NCI-H187 (cell line): ENCODE measurements at places on chromosomes 3 and 15.

DNA sequence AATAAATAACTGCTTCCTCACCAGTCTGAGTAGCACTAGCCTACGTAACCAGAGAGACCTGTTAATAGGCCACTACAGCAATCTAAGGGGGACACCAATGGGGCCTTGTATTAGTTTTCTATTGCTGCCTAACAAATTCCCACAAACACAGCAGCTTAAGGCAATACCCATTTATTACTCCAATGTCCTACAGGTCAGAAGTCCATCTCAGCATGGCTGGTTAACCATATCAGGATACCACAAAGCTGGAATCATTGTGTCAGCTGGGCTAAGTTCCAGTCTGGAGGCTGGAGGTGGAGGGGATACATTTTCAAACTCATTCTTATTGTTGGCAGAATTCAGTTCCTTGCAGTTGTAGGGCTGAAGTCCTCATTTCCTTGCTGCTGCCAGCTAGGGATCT is 331.9 kb downstream of the ULK4 start:
- no peak for DNase-seq

GRCh38 chr3:182717216-182717615 is 76.1 kb upstream of the ATP11B start:
- no peak for DNase-seq

DNA sequence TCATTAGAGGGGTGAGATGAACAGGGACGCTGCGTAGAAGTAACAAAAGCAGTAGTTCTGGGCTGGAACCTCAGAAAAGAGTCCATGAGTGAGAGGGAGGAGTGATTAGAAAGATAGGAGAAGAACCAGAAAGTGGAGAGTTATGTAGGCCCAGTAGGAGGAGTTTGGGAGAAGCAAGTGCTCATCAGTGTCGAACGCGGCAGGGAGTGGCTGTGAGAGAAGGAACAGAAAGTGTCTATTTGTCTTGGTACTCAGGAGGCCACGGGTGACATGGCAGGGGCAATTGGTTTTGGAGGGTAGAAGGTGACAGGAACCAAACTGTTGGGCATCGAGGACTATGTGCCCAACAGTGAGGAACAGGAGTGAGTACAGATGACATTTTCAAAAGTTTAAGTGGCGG is 1.3 kb upstream of the INSYN1 start:
- DNase-seq: no peak

GRCh38 chr15:100794008-100794407 is 85.6 kb upstream of the ALDH1A3 start:
- DNase-seq: no peak

DNA sequence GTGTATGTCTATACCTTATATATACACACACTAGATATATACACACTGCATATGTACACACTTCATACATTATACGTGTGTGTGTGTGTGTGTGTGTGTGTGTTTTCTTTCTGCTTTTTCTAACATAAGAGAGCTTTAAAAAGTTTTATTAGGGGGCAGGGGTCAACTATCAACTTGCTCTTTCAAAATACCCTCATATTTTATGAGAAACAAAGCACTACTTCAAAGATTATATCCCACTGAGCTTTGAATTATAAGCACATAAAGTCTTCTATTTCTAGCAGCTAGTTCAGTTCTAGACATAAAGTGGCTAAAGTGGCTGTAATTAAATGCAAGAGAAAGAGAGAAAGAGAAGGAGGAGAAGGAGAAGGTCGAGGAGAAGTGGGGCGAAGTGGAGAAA is 1361.3 kb downstream of the ZPLD1 start:
- no peak for DNase-seq

- DNase-seq: no peak
Observed at GRCh38 chr15:47720555-47720954, 3.2 kb downstream of the SEMA6D start.

DNA sequence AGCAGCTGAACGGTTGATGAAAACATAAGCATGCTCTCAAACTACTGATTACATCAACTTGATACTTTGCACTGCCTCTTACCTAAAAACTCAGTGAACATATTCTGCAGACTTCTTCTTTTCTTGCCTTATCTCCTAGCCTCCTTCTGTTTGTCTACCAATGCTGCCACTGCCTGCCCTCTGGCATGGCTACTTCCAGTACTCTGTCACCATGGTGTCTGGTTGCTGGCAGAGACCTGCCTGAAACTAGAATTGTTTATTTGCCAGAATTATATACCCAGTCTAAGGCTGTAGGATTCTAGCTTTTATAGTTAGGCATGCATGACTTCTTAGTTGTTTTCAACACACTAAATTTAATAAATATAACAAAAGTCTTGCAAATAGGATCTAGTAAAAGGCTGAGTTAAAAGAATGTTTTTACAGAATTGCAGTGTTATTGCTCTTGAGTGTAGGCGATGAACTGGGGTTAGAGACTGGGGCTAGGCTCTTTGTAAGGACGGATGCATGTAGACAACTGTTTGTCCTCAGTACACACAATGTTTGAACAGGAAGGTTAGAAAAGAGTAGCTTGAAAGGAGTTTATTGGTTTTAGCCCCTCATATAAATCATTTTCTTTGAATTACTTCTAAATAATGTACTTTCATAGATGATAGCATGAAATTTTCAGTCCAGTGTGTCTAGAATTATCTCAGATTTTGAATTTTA is 116.3 kb downstream of the KCNAB1 start:
- DNase-seq: no peak

DNA sequence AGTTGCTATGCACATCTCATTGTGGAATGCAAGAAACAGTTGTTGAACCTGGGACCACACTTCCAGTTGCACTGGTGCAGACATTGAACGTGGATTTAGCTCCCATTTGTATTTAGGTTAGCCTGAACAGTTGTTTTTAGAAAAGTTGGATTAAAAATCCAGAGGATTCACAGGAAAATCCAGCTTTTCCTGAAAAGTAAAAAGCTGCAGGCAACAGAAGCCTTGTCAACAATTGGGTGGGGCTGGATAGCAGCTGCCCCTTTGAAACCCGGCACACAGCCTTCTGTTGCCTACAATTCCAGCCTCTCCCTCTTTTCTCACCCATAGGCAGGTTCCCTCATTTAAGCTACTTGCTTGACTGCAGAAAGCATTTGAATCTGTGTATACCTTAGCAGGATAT is 165.3 kb upstream of the TBL1XR1 start:
- DNase-seq: no peak

DNA sequence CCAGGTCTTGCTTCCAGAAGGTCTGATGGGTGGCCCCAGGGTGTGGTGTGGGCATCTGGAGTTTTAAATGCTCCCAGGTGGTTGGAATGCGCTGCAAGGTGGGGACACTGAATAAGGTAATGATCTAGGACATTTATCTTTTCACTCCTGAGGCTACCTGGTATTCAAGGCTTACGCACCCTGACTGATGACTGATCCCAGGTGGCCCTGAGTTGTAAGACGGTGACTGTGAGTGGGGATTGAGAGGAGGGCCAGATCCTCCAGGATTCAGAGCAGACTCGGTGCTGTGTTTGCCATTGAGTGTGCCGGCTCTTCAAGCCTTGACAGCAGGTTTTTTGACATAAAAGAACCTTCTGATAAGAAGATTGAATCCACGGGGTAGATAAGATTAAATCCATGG is 40.3 kb downstream of the SLC6A20 start:
- no peak for DNase-seq

DNA sequence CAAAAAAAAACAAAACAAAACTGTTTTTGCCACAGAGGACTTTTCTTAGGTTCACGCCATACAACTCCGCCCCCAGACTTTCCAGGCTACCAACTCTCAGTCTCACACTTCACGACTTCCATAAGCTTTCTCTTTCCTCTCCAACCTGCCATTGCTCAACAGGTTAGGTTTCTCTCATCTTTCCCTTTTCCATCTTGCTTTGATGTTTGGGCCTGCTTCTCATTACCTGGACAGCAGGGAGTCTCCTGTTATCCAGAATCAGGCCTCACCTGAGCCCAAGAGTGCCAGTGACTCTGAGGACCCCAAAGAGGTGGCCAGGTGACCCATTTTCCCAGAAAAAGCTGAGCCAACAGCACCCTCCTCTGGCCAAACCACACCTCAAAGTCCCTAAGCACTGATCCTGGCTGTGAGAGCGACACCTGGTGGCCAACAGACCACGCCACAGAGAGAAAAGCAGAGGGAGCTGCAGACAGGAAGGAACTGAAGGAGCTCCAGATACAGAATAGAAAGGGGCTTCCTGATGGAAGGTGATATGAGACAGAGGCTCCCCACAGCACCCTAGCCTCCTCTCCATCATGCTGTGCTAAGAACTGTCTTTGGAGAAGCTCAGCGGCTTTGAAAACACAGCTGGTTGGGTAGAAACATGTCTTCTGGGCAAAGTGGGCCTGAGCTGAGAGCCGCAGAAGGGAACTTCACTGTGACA is 4.0 kb downstream of the CCDC51 start:
- DNase-seq: peak; percentile 46

GRCh38 chr3:87246662-87247429 is 19.7 kb downstream of the CHMP2B start:
- DNase-seq: no peak

DNA sequence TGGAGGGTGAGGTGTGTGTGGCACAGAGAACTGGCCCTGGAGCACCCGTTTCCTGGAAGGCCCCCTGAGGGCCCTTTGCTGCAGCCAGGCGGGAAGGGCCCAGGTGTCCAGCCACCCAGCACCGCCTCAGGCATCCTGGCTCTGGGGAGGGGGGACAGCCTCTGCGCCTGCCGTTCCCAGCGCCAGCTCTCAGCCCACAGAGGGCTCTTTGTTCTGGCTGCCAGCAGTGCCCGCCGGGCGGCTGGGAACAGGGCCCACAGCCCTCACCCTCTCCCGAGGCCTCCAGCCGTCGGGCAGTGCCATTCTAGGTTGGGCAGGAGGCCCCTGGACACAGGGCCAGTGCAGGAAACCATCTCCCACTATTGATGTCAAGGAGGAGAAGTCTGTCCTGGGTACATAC is 8.3 kb downstream of the SLC38A3 start:
- no peak for DNase-seq

DNA sequence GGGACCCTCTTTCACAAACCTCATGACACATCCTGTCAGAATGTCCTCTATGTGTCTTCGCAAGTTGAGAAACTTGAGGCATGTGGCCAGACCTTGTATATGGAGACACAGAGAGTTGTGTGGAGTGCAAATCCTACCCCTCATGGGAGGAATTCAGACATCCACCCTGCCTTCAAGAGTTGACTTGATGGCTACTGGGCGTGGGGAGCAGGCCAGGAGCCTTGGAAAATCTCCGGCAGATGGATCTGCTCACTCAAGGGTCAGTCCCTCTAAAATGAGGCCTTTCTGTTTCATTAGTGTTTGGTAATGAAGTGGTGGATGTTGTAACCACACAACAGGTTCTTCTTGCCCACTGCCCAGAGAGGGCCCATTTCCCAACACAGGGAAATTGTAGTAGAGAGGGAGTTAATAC is 79.0 kb downstream of the ASB7 start:
- no peak for DNase-seq

DNA sequence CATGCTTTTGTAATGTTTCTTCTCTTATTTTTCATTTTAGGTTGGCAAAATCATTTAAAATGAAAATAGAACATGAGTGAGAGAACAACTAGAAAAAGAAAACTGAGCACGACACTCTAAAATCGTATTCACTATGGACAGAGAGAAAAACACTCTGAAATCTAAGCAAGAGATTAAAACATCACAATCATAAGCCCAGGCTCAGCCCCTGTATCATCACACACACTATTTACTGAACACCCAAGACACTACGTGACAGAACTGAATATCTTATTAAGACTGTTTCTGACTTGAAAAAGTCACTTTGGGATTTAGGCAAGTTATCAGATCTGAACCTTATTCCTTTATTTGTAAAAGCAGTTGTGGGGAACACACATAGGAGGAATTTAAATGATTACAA is 82.6 kb upstream of the PLXND1 start:
- no peak for DNase-seq

- no peak for DNase-seq
Observed at GRCh38 chr3:13095408-13095937, 22.2 kb upstream of the IQSEC1 start.

DNA sequence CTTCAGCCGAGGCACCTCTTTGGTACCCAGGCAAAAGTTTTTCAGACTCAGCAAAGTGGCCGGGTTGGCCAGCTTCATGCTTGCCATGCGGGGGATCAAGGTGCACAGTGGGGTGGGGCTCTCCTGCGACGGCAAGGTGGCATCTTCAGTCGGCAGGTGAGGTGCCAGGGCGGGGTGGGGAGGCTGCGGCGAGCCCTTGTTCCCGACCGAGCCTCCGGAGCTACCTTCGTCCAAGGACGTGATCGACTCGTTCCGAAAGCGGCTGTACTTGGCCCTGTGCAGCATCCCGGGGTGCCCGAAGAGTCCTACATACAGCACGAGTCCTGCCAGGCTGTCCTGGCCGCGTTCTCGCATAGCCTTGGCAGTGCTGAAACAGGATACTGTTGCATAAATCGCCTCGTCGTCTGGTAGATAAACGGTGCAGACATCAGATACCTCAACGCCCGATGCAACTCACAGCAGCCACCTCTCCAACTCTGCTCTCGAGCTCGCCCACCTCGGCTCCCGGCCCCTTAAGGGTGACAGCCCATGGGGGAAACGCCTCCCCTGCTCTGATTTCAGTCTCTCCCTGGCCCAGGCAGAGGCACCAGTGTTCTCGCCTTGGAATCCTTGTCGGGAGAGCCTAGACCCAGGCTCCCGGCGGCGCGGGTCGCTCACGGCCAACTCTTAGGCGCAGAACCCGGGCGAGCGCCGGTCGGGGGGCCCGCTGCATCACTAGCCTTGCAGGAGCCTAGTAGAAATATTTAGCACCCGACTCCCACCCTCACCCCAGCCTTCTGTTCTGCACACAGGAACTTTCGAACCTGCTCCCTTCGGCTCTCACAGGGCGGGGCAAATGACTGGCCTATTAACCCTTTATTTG is 826 bp downstream of the SHC4 start:
- no peak for DNase-seq

DNA sequence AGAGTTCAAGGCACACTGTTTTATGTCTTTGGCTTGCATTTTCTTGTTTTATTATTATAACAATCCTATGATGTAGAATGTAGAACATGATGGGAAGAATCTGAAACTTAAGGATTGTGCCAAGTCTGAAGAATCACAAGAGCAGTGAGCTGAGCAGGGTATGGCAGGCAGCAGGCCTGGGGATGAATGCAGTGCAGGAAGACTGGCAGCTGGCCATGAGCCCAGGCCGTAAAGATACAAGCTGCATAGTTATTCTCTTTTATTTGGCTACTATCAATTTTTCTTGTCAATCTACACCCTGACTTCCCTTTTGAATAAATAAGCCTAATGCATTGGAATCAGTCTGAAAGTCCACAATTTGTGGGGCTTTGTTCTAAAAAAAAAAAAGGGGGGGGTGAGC is 89.6 kb upstream of the ARPP21 start:
- no peak for DNase-seq

- DNase-seq: no peak
Observed at GRCh38 chr15:35181538-35181937, 96.4 kb upstream of the NANOGP8 start.

DNA sequence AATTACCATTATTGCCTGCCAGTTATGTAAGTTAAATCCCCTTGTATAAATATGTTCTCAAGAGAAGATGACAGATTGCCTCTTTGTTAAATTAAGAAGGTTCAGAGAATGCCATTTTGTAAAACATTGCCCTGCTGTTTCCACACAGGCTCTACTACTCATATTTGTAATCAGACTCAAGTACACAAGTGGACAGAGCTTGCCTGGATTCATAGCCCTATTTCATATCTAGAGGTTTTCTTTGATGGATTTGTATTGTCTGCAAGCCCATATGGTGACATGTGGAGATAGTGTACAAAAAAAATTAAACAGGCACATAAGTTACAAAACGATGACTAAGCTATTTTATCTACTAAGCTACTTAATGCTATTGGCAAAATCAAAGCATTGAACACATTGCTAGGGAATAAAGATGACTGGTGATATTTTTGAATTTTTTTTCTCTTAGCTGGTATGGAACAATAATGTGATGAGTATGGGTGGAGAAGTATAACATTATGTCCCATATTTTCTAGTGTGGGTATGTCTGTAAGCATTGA is 1286.6 kb upstream of the ALCAM start:
- no peak for DNase-seq
